Fibroblast of skin of right biceps (primary cell): ENCODE measurements at places on chromosomes 6 and 20.
A peak's percentile ranks its signal among the peaks of the same experiment; 100 is the strongest.

- no peak for DNase-seq
Measured at GRCh38 chr6:136439514-136440190, 110.6 kb downstream of the MAP7 start.

- DNase-seq = no peak
Measured at GRCh38 chr20:60395991-60396390, 437.8 kb downstream of the CDH26 start.

GRCh38 chr6:137783710-137784109 lies 83.3 kb upstream of the TNFAIP3 start:
- DNase-seq = no peak

- DNase-seq = no peak
Measured at GRCh38 chr20:57663241-57663640, 43.0 kb upstream of the ZBP1 start.

DNA sequence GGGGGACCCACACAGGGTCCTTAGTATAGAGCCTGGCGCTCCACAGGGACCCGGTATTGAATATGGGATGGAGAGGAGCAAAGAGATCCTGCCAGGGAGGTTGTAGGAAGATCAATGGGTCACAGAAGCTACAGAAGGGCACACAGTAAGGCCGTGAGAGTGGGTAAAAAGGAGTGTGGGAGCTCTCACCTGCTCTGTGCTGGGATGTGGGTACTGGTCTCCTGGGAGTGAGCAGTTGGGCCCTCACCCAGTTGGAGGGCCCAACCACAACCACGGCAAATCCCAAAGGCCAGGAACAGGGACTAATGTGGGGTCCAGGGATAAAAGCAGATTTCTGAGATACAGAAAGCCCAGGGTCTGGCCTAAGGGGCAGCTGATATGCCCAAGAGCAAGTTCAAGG lies 73.4 kb upstream of the RNF24 start:
- DNase-seq = no peak

GRCh38 chr6:56532766-56533551 lies 109.7 kb downstream of the DST start:
- DNase-seq = no peak

DNA sequence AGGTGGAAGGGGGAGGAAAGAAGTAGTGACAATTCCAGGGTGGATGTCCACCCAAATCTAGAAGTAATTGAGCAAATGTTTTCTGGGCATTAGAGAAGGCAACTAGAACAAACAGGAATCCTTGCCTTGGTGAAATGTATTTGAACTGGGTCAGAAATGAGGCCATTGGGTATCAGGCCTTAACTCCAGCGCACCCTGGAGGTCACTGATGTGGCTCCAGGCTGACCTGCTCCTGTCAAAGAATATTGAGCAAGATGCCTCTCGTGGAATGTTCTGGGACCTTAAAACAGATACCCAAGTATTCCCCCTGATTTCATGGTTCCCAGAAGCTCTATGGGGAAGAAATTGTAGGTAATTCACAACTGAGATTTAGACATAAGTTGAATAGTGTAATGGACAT lies 6.9 kb downstream of the HLA-DPB1 start:
- DNase-seq = peak; percentile 38

GRCh38 chr6:149560736-149561135 lies 5.4 kb upstream of the GINM1 start:
- no peak for DNase-seq

GRCh38 chr20:34771680-34772081 lies 53.8 kb downstream of the NCOA6 start:
- peak; percentile 21 for DNase-seq

DNA sequence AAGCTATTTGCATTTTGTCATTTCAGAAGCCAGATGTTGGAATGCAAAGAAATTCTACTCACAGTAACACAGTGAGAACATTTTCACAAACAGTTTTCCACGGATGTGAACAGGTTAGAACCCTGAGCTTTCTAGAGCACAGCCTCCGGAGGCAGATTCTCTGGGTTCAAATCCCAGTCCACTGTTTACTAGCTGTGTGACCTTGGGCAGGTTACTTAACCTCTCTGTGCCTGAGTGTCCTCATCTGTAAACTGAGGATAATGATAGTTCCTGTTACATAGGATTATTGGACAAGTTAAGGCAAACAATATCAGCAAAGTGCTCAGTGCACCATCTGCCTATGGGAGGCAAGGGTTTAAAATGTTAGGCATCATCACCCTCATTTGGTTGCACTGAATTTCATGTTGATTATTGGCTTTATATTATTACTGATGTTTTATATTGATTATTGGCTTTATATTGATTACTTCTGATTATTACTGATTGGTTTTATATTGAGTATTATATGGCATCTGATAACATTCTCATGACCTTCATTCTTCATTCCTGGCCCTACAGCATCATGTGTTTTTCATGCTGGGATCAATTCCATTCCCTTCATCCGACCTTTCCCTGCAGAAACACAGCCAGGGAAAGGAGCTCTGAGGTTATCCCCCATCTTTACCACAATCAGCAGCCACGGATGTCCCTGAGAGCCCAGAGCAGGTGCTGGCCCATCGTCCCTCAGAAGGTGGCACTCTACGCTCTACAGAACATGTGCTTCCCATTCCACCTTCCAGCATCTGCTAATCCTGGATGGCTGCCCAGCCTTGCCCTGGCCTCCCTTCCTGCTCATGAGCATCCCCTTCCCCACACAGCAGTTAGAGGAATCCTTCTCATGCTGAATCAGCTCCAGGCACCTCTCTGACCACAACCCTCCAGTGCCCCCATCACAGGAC lies 283.1 kb downstream of the PREX1 start:
- no peak for DNase-seq

DNA sequence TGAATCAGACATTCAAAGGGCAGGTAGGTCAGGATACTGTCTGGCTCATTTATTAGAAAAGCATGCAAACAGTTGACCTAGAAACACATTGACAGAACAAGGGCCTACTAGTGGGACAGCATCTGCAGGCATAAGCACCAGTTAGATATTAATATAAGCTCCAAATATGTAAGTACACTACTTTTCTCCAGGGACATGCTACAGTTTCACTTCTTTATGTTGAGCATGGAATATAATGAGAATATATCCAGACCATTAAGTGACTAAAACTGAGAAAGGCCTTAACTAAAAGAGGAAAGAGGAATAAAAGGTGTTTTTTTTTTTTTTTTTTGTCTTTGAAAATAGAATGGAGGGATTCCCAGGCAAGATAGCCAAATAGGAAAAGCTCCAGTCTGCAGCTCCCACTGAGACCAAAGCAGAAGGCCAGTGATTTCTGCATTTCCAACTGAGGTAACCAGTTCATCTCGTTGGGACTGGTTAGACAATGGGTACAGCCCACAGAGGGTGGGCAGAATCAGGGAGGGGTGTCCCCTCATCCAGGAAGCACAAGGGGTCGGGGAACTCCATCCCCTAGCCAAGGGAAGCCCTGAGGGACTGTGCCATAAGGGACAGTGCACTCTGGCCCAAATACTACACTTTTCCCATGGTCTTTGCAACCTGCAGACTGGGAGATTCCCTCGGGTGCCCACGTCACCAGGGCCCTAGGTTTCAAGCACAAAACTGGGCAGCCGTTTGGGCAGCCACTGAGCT lies 251.6 kb downstream of the PHF3 start:
- DNase-seq = no peak

GRCh38 chr6:28134716-28135115 lies 7.0 kb upstream of the ZKSCAN8 start:
- DNase-seq = no peak

DNA sequence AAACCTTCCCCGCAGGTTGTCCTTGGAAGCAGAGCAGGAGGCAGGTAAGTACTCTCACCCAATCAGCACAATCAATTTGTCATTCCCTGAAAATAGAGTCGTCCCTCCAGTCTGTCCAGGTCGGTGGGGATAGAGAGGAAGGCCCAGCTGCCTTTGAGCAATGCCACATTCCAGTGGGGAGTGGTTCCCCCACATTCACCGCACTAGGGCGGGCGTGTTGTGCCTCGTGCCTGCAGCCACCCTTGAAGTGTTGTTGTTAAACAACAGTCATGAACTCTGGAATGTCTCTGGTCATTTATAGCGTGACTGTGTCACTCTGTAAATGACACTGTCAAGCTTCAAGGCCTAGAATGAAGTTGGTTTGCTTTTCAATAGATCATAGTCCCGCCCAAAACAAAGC lies 33.4 kb downstream of the PRDM1 start:
- DNase-seq = no peak

GRCh38 chr20:10462516-10462915 lies 27.4 kb downstream of the SLX4IP start:
- peak; percentile 21 for DNase-seq

DNA sequence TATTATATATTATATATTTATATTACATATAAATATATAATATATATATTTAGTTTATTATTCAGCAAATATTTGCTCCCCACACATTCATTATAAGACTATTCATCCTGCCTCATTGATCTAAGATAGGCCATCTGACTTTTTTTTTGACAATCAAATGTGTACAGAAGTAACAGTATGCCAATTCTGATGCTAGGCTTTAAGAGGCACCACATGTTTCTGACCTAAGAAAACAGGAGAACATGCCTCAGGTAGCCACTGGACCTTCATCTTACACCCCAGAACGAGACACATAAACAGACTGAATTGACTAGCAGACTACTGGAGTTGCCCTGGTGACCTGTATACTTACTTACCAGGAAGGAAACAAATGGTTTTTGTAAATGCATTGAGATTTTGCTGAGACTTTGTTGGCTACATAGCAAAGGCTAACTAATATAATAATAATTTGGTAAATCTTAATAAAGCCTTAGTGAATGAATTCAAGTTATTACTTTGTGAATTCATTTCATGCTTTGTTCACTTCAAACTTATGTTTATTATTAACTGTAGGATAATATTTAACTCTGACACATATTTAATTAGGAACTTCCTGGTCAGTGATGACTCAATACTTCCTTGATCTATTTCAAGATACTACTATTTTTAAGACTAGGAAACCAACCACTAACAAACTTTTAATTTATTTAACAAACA lies 13.4 kb upstream of the MYO6 start:
- DNase-seq = peak; percentile 45

DNA sequence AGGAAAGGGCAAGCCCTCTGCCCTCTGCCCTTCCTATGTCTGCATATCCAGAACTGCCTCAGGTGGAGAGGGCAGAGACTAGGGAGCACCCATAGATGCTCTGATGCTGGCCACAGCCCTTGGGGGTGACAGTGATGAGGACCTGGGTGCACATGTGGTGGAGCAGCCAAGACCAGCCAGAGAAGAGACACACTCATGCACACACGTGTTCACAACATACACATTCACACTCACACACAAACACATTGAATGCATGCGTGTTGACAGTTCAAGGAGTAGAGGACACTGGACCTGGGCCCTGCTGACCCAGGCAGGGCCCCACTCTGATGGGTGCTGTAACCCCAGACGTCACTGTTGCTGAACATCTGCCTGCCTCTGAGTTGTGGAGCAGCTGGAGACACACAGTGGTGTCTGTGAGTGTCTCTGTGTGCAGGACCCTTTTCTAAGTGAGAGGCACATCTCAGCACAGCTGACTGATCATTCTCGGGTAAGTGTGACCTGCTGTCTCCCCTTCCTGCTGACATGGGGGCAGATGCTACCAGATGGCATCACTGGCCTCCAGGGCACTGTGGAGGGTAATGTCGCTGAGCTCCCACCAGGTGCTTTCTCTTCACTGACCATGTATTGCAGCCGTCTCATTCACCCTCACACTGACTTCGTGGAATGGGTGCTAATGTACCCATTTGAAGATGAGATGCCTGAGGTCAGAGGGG lies 30.1 kb upstream of the MAS1L start:
- no peak for DNase-seq

DNA sequence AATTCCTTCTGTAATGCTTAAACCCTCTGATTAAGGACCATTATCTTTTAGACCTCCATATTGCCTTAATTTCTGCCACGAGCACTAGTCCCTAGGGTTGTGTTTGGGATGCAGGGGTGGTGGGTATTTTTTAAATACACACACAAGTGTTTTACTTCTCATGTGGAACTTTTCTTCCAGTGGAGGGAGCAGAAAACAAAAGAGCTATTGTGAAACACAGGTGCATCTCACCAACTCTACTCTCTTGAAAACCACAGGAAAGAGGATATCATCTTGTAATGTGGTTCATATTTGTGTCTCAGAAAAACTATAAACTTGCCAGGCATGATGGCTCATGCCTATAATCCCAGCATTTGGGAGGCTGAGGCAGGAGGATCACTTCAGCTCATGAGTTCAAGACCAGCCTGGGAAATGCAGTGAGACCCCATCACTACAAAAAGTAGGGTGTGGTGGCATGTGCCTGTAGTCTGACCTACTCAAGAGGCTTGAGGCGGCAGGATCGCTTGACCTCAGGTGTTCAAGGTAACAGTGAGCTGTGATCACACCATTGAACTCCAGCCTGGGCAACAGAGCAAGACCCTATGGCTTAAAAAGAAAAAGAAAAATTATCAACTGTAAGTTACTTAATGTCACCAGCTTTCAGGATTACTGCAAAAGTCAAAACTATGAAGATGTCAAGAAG lies 37.3 kb downstream of the MRS2 start:
- DNase-seq = no peak

- DNase-seq = peak; percentile 83
Measured at GRCh38 chr6:27295301-27296079, 16.6 kb downstream of the POM121L2 start.

GRCh38 chr20:1122388-1123315 lies 4.2 kb downstream of the PSMF1 start:
- peak; percentile 15 for DNase-seq

DNA sequence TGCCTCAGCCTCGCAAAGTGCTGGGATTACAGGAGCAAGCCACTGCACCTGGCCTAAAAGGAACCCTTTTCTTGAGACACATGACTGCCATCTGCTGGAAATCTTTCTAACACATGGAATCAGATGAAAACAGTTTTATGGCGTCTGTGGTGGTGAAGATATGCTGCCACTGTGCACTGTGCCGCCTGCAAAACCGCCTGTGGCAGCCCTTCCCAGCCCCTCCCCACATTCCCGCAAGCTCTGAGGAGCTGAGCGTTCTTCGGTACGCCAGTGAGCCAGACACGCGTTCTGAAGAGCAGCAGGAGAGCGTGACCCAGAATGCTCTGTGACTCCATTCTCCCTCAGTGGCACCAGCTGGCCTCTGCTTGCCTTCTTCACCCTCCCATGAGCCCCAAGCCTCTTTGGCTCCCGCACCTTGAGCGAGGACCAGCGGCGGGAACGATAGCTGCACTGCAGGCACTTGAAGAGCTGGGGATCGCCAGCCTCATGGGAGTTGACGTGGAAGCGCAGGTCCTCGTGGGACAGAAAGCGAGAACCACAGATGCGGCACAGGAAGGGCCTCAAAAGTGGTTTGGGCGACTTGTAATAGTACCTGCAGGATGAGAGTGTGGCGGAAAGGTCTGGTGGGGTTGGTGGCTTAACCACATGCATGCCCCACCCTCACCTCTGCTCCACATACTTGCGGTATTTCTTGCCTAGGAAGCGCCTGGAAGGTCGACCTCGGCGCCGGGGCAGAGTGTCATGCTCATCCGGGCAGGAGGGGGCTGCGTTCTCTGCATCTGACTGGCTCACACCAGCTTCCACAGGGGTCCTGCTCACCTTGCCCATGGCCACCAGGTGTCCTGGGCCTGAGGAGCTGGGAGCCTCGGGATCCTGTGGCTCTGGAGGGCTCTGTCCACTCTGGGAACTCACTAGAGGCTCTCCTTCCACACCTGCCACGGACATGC lies 8.7 kb downstream of the ZNF335 start:
- DNase-seq = peak; percentile 37
